ENCODE measurements at places on chromosomes 16 and 17.
A peak's percentile ranks its signal among the peaks of the same experiment; 100 is the strongest.

DNA sequence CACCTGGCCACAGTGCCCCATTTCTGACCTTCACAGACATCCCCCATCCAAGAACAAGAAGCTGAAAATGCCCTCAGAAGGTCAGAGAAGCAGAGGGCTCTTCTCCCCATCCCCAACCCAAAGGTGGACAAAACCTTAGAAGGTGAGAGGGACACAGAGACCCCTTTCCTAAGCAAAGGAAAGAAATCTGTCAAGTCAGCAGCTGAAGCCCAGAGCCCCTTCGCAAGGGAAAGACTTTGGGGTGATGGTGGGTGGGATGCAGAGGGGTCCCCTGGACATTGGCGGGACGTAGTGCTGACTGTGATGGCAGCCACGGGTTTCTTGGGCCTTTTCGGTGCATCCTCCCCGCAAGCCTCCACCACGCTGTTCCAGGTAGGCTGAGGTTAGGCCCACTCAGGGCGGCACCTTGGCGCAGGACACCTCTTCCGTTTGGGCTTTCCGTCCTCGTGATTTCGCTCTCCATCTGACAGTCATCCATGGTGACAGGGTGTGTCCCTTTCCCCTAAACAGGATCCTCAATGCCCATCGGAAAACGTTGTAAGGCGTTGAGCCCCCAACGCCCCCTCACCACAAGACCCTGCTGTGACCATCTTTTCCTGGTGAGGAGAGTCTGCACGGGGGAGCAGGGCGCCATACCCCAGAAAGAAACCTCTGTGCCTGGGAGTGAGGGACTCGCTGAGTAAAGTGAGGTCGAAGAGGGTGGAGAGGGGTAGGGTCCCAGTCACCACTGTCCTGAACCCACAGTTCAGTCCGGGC, 10.7 kb upstream of the GSDMA start:
- DNase-seq: no peak

GRCh38 chr17:76204277-76204676, 36.0 kb downstream of the RNF157 start:
- DNase-seq: no peak

DNA sequence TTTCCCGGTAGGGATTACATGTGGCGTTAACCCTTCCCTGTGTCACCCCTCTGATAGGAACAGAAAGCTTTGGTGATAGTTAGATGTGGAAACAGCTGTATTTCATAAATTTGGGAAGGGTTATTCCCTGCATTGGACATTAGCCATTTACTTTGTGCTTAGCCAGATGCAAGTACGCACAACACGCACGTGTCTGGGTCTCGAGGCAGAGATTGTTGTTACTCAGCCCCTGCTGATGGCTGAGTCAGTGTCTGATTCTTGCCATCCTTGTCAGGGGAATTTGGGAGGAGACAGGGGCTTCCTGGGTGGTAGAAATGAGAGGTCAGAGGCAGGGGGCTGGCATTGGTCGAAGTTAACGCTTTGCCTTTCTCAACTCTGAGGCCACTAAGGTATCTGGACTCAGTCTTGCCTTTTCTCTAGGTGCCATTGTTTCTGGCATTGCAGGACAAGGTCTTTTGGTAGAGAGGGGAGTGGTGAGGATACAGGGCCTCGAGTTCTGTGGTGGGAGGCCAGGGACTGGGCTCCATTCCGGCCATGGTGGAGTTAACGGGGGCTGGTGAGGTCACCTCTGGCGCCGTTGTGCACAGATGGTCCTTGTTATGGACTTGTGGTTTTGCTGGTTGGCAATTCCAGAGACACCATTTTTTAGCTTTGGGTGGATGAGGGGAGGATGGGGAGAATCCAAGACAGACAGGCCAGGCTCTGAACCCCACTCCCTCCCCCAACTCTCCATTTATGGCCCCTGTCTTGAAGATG, 8.2 kb downstream of the MMP2 start:
- no peak for DNase-seq

DNA sequence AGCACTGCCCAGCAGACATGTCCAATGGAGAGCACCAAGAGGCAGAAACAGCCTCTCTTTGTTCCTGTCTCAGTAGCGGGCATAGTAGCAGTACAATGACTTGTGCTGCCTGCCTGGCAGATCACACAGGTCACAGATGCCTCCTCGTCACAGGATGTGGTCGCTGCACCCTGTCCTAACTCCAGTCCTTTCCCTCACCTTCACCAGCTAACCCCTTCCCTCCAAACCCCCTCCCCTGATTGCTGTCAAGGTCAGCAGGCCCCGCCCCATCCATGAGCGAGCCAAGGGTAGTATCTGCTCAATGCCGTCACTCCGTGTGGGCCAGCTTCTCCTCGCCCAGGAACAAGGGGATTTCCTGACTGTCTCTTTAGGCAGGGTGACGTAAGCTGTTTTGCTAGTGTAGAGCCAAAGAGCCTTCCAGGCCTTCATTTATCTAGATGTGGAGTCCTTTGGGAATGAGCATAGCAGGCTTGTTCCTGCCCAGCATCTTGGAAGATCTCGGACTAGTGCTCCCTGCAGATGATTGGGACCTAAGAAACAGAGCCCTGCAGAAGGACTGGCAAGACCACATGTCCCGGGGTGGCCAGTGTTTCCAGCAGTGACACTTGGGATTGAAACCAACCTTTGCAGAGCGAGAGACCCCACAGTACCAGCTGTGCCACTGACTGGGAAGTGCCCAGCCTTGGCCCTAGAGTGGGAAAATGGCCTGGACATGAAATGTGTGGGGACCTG, 75.9 kb upstream of the TNRC6C start:
- DNase-seq: peak; percentile 9
